SK-MEL-5 (cell line): ENCODE measurements at places on chromosomes 13 and 19. TPM values are rescaled to one million over a fixed set of nuclear protein-coding genes. Genes with fewer than 3 reads are reported as not detected.

- peak; percentile 68 for DNase-seq
These were observed 5.1 kb upstream of the KRTDAP start for GRCh38 chr19:35495107-35496064.

- no peak for DNase-seq
These were observed 2.5 kb downstream of the KLF2 start for GRCh38 chr19:16327169-16327475.

DNA sequence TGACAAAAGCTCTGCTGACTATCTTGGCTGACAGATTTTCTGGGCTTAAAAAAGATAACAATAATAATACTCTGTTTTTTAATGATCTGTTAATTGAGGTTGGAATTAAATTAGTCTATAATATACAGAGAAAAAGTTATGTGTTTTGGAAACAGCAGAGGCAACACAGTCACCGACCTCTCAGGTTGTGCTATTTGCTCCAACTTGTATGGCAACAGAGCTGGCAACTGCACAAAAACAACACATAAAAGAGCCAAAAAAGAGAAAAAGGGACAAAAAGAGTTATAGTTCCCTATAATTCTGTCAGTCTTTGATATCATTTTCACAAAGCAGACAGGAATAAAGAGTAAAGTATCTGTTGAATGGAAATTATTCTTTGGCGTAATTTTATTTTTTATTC lies 102.3 kb upstream of the POSTN start:
- no peak for DNase-seq

- DNase-seq = no peak
These were observed 136.1 kb downstream of the COL4A1 start for GRCh38 chr13:110170882-110171281.

GRCh38 chr13:23901365-23901764 lies 4.1 kb upstream of the C1QTNF9B start:
- no peak for DNase-seq

Gene LILRB4
- not detected in 2 replicates for total RNA-seq
